ENCODE measurements at places on chromosomes 16 and 17.

DNA sequence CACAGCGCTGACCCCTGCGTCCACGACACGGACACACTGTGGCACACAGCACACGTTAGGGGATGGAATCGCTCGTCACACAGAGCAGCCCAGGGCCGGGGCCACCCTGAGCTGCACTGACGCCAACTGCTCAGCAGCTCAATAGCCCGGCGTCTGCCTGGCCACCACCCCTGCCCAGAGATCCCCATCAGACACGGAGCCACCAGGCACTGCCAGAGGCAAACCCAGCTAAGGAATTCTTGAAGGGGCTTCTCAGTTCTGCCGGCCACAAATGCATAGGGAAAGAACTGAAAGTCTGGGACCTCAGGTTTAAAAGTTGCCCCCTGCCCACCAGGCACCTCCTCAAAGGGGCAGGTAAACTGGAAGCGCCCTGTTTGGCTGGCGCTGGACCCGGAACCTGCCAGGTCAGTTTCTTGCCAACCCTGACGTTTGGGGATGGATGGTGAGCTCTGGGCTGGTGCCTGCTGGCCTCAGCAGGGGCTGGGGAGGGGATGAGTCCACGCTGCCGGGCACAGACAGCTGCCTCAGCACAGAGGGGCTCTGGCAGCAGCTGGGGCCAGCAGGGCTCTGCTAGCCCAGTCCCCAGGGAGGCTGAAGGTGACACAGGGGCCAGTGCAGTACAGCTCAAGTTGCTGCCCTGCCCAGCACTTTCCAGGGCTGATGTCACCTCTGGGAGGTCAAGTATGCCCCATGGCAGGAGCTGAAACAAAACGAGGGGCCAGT is 33.2 kb downstream of the TIMM22 start:
- no peak for DNase-seq

- DNase-seq = no peak
Measured at GRCh38 chr17:2084766-2085647, 30.1 kb downstream of the HIC1 start.

GRCh38 chr16:27928542-27928941 is 135.0 kb downstream of the GSG1L start:
- no peak for DNase-seq

DNA sequence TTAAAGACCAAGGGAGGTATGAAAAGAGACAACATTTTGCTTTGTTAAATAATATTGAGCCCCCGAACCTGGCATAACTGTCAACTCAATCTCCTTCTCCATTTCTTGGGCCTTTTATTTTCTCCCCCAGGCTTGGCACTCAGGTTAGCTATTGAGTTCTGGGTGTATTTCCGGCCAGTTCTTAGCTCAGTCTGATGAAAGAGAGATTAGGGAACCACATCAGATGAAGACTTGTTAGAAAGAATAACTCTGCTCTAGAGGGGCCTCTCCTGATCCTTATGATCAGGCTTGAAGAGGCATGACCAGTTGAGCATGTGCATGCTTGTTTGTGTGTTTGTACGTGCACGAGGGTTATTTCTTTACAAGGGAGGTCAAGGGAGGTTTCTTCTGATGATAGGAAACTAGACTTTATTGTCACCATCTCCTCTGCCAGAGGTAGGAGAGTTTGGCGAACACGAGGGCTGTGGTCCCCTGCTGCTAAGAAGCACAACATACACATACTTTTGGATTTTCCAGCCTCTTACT is 29.2 kb upstream of the HS3ST2 start:
- no peak for DNase-seq

- no peak for DNase-seq
Measured at GRCh38 chr17:34850964-34851363, 110.3 kb downstream of the CCT6B start.

DNA sequence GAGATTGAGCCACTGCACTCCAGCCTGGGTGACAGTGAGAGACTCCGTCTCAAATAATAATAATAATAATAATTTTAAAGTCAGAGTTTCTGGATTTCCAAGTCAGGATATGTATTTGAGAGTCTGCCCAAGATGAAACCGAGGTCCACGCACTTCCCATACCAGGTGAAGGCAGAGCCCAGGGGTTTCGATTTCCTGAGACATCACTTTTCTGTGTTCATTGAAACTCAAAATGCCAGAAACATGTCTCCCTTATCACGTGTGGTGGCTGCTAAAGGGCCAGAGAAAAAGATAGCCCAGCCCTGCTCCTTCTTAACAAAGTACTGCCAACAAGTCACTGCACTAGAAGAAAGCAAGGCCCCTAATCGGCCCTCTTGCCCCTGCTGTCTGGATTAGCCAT is 9.8 kb upstream of the RNF157 start:
- no peak for DNase-seq

All from stimulated activated naive B cell treated with anti-CD40 and anti-IgM and Interleukin-4, amounts not matched to agents 10 μg/mL and 1 μg/mL and 100 μg/mL, for 72 hours (primary cell).